ENCODE measurements at places on chromosomes 5 and 9.
A peak's percentile ranks its signal among the peaks of the same experiment; 100 is the strongest.

DNA sequence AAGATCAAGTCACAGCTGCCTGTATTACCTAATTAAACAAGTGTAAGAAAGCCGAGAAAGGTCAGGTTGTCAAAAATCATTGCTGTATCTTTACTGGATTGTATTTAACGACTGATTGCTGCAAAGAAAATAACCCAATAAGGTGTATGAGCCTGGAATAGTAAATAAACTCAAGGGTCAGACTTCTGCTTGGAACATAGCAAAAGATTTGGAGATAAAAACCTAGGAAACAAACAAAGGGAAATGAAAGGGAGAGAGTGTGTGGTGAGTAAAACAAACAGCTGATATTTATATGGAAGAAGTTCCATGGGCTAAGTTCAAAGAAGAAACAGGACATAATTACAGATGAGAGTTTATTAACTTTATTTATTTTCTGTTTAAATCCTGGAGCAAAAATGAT, 354.0 kb downstream of the TLR4 start:
- no peak for DNase-seq

GRCh38 chr5:36444582-36445418, 143.1 kb upstream of the RANBP3L start:
- DNase-seq: no peak

DNA sequence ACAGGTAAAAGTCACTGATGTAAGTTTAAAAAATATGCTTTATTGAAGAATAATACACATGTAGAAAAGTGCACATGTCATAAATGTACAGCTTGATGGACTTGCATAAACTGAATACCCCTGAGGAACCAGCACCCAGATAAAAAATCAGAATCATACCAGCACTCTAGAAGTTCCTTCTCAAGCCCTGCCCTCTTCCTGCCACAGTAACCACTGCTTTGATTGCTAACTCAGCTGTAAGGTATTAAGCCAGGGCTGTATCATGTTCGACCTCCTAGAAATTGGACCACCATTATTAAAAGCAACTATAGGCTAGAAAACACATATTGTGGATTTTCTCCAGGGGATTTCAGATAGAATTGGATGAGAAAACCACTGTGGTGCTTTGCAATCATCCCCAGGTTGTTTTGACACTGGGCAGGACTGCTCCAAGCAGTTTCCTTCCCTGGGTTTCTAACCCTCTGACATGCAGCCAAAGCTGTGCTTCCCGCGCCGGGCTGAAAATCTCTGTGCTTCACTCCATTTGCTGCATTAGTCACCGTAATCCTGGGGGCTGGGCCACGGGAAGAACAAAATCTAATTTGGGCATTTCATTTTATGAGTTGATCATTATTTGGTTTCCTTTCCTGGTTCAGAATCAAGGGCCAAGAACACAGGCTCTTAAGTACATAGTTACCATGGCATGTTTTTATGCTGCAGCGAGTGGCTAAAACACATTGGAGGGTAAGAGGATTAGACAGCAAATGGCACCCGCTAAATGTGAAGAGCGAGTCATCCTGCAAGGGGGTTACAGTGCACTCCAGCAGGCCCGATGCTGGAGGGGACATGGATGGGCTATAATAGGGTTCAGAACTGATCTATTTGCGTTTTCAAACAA, 139.4 kb upstream of the IL12B start:
- no peak for DNase-seq

- DNase-seq: no peak
Measured at GRCh38 chr5:114249823-114250222, 112.0 kb upstream of the KCNN2 start.

GRCh38 chr9:129697656-129698253, 32.3 kb downstream of the PRRX2 start:
- no peak for DNase-seq

DNA sequence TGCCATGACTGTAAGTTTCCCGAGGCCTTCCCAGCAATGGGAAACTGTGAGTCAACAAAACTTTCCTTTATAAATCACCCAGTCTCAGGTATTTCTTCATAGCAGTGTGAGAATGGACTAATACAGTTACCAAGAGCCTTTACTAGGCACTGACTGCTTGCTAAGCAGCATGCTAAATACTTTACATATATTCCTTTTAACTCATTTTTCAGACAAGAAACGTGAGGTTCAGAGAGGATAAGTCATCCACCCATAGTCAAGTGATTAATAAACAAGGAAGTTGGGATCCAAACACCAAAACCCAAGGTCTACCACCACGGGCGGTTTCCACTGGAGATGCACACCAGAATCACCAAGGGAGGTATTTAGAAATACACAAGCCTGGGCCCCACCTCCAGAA, 50.8 kb downstream of the GABBR2 start:
- no peak for DNase-seq

GRCh38 chr9:101628173-101628572, 33.4 kb upstream of the PPP3R2 start:
- no peak for DNase-seq

- DNase-seq: peak; percentile 96
Measured at GRCh38 chr5:91384671-91385430, 1.7 kb upstream of the ARRDC3 start.
